Heart left ventricle (tissue), 16 donors: ENCODE measurements at places on chromosomes 3 and 15.

DNA sequence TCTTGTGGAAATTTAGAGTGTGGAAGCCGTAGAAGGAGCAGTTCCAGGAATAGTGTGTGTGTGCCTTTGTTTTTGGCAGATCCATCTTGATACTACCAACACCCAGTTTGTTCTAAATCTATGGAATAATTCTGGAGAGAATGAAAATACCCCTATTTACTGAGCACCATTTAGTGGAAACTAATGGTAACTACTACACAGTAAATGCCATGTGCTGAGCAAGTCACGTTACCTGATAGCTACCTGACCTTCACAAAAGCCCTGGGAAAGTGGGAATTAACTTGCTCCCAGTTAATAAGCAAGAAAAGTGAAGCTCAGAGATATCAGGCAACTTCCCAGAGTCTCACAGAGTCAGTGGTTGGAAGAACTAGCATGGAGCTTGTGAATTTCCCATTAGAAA is 137.7 kb downstream of the ARPP21 start:
- DNase-seq, result no peak

DNA sequence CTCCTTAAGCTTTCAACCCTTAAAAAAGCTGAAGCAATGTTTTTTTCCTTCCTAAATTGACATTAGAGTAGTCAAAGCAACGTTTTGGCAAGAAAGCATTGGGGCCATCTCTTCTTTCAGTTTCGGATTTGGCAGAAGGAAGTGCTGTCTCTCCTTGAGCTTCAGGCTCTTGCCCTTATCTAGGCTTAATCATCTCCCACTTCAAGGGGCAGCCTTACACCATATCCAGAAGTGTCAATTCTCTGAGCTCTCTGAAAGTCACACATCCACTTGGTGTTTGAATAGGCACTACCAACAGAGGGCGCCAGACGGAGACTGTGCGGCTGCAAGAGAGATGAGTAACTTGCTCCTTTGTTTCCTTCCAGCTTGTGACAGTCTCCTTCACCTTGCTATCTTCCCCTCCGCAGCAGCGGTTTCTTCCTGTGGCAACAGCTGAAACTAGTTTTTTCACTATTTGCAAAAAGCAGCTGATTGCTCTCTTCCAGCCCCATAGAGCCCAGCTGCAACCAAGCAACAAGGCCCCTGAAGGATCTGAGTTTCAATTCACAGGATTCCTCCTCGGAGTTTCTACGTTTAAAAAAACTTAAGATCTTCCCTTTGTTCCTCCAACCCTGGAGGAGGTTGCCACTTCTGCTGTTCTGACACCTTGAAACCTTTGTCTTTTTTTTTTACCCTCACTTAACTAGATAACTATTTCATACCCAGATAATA is 147.0 kb upstream of the SLCO3A1 start:
- peak; percentile 79 for DNase-seq

DNA sequence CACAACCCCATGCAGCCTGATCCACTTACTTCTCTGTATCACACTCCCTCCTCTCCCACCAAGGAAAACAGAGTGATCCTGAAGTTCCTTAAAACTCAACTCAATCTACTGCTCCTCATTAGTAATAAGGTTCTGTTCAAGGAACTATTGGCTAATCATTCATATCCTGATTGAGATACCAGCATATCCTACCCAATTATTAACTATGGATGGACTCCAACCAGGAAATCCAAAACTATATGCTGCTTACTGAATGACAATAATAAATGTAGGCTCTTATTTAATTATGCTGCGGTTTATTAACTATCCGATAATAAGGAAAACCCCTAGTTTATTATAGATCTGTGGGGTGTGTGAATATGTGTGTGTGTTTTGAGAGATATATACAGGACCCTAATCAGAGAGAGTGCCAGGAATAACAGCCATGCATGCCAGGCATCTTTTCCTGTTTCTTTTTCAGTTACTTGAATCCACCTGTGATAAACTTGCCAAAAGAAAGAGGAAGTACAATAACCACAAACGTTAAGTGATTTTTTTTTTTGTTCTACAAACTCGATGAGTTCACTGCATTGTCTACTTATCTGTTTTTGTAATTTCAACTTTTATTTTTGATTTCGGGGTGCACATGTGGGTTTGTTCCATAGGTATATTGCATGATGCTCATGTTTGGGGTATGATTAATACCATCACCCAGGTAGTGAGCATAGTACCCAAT is 1031.7 kb upstream of the CFAP20DC start:
- no peak for DNase-seq

- DNase-seq, result no peak
These were observed 314.7 kb downstream of the RORA start for GRCh38 chr15:60914360-60914759.

DNA sequence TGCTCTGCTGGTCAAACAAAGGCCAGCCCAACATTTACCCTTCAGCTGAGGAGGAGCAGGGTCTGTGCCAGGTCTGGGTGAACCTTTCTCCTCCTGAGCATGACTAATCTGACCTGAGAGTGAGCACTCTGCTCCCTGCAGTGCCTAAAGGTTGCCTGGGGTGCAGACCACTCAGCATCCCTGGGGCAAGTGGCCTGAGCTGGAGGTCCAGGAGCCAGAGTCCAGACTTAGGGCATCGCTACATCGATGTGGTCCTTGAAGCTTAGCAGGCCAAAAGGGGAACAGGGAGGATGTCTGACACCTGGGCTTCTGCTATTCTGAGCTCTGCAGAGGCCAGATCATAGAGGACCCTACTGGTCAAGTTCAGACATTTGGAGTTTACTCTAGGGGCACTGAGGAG is 119.1 kb downstream of the FAM43A start:
- no peak for DNase-seq

- DNase-seq, result no peak
These were observed 49.8 kb upstream of the DCLK3 start for GRCh38 chr3:36814066-36814717.

GRCh38 chr3:102181175-102181920 is 253.5 kb upstream of the ZPLD1 start:
- DNase-seq, result no peak

DNA sequence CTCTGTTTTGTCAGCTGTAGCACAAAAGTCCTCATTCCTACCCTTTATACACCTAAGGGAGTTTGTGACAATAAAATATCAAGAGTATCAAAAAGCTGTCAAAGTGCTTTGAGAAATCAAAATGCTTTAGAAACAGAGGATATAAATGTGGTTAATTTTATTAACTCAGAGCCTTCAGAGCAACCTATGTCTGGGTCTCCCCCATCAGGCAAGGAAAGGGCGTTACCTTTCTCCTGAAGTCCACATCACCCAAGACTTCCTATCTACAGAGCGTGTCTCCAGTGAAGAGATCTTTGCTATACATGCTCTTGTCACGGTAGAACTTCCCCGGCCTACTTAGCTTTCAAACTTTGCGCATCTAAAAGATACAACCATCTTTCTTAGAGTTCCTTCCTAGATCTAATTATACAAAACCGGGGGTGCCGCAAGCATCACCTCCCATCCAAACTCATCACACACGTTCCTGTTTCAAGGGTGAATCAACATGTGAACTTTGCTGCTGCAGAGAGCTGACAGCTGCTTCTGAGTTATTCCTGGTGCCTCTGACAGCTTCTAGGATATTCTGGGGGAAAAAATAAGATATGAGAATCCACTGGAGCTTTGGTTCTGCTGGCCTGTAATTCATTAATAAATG is 93.0 kb downstream of the RARB start:
- DNase-seq, result no peak

DNA sequence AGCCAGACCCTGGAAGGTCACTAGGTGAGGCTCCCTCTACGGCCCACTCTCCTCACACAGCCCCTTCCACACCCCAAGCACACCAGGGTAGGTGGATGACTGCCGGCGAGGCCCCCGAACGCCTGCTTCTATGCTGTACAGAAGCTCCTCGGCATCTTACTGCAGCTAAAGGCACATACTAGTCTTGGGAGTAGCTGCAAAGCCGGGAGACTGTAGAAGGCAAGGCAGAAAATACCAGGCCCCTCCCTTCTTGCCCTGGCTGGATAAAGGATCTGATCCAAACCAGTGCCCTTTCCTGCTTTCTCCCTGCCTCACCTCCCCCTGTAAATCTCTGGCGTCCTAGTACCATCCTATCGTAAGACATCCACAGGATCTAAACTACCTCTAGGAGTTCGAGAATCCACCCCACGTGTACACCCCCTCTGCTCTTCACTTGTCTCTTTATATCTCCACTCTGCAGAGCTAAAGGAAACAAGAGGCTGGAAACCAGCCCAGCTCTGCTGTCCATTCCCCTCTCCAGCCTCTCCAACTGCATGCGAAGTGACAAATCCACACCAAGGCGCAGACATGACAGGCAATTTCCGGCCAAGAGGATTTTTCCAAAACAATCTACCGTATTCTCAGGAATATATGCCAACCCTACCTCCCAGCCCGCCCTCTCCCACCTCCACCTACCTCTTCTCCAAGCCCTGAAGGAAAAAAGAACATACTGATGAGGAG is 11.8 kb downstream of the TNK2 start:
- peak; percentile 68 for DNase-seq

GRCh38 chr3:183381673-183382072 is 46.7 kb downstream of the MCF2L2 start:
- DNase-seq, result no peak

GRCh38 chr3:74331711-74332110 is 282.7 kb downstream of the CNTN3 start:
- no peak for DNase-seq

DNA sequence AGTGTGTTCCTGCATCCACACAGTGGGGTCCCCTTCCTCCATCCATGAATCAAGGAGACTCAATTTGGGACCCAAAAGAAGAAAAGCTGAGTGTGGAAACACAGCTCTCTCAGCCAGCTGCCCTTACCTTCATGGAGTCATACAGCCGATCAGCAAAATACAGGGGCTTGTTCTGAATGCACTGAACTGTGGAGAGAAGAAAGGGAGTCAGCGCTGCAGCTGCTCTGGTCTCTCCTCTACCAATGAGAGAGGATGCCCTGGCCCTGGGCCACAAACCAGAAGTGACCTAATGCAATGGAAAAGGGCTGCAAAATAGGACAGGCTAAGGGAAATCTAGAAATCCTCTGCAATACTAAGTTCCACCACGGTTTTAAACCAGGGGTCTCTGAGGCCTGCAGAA is 46.7 kb downstream of the ANXA2 start:
- no peak for DNase-seq

DNA sequence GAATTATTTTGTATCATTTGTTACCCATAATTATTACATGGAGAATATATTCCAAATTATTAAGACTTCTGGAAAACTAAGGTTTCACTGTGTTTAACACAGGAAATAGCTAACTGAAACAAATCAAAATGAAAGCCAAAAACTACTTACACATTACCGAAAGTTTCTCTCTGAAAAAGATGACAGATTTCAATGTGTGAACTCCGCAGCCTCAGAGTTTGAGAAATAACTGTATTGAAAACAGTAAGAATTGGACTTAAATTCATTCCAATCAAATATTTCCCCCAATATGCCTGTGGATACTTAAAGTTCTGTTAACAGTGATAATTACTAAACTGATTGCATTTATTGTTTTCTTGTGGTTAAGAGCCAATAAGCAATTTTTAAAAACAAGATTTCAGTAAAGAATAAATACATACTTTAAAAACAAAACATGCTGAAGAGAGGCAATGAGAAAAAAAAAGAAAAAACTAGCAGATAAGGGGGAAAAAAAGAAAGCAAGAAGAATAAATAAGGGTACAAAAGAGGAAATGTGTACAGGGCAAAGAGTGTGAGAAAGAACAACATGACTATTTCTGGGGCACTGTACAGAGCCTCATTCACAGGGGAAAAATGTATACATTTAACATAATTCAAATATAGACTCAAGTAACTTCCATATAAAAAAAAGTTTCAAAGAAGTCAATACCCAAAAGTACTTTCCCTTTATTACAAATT is 30.7 kb downstream of the DENND4A start:
- DNase-seq, result no peak

DNA sequence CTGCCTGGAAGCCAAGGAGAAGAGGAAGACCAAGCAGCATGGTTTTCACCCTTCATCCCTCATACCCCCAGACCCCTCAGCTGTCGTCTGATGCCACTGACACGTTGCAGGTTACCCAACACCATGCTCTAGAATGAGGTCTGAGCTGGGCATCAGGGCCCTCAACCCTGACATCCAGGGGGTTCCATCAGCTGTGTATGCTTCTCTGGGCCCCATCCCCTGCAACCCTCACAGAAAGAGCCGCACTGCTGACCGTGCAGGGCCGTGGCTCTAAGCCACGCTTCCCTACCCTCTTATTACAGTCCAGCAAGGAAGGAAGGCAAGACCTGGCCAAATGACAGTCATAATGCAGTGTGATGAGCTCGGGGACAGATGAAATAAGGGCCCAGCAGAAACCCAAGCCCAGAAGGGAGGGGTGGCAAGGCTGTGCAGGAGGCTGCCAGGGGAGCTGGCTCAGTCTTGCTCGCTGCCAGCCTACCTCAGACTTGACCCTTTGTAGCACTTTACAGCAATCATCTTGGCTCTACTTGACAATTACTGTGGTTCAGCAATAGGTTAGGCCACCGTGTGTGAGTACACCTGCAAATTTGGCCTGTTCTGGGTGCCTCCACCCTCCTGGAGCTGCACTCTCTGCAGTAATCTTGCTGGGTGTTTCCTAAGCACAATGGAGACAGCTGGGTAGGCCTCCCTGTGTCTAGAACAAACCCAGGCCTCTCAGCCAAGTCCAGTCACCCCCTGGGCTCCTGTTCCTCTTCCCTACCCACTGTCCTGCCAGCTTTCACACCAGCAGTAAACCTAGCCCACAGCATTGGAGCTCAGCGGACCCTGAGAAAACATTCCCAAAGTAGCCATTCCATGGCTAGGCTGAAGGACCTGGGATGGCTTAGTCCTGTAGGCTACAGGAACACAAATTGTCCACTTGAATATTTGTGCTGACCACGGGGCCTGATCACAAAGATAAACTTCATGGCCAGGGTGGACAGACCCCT is 115.3 kb upstream of the NEO1 start:
- DNase-seq, result no peak

DNA sequence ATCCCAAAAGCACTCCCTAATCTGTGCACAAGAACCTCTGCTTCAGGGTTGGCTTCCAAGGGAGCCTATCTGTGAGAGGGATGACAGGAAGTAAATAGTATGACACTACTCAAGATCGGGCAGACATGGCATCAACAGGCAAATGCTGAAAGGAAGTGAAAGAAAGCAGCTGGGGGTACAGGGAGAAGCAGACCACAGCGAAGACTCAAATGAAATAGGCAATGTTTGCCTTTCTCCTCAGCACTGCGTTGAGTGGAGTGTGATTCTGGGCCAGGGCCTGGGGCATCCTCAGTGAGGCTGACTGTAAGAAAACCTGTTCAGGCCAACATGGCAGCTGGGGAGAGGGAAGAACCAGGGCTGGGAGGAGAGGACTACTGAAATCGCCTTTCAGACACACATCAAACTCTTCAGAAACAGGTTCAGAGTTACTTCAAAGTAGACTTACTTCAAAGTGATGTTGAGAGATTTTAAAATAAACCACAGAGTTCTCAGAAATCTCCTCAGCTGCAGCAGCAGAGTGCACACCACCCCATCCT is 96.6 kb downstream of the SLC9A9 start:
- DNase-seq, result no peak

- no peak for DNase-seq
These were observed 821 bp downstream of the LINS1 start for GRCh38 chr15:100601163-100601562.

- no peak for DNase-seq
These were observed 5.1 kb downstream of the PRC1 start for GRCh38 chr15:90989040-90989768.
